Urinary bladder (tissue), 4 donors: ENCODE measurements at places on chromosomes 4 and X.

- DNase-seq = no peak
These were observed 8.9 kb upstream of the NAP1L5 start for GRCh38 chr4:88706574-88706973.

DNA sequence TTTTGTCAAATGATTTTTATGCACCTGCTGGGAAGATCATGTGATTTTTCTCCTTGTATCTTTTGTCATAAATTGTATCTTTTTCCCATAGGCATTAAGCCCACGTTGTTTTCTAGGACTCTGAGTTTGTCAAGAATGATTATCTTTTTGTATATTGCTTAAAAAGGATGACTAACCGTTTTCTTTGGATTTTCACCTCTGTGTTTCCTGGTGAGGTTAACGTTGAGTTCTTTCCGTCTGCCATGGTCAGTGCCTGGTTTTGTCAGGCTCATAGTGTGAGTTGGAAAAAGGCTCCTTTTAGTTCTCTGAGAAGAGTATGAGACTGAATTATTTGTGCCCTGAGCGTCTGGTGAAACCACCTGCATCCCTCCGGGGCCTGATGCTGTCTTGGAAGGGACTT is 21.9 kb downstream of the PCGF3 start:
- DNase-seq = no peak

- DNase-seq = no peak
These were observed 241.8 kb downstream of the GALNTL6 start for GRCh38 chr4:172055046-172055445.

DNA sequence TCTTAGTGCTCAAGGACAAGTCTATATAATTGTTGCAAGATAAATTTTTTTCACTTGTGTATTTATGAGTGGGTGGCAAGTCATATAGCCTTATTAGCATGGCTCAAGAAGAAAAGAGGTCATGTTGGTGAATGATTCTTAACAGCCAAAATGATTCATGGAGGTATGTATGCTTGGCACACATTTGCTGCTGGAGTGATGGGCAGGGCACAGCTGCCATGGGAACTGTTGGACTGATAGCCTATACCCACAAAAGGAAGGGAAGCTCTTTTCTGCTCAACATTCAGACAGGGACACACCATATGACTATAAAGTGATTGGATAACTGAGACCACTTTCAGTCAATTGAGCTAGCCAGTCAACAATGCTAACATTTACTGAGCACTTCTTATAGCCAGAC is 46.8 kb upstream of the PITX2 start:
- DNase-seq = no peak
